ENCODE measurements at places on chromosomes 13 and 19. TPM values are rescaled to one million over a fixed set of nuclear protein-coding genes. Genes with fewer than 3 reads are reported as not detected.

MCEMP1 gene
- total RNA-seq: not detected

SLC5A5 gene
- not detected for total RNA-seq

OVOL3 gene
- not detected for total RNA-seq

THSD8 gene
- not detected for total RNA-seq

ZNF763 gene
- total RNA-seq: 2.8 TPM

All from ascending aorta (tissue), 2 donors.